Astrocyte (in vitro differentiated cells and primary cell): ENCODE measurements at places on chromosomes 5 and 9.

- no peak for DNase-seq
Observed at GRCh38 chr5:169583101-169583423, 511 bp upstream of the SPDL1 start.

DNA sequence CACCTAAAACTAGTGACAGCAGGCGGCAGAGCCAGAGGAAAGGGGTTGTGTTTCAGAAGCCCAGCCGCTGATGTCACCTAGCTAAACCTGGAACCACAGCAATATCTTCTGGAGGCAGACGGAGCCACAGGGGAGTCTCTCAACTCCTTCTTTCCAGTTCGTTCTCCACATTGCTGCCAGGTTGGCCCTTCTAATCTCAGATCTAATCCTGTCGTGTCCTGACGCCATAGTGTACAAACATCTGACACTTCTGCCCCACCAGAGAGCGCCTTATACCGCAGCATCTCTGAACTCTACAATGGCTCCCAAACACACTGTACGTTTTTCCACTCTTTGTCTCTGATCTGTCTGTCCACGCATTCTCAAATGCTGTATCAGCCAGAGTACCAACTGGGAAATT, 240.0 kb downstream of the SMARCA2 start:
- no peak for DNase-seq

GRCh38 chr5:75509956-75510355, 1.5 kb downstream of the CERT1 start:
- DNase-seq, result peak; percentile 43

DNA sequence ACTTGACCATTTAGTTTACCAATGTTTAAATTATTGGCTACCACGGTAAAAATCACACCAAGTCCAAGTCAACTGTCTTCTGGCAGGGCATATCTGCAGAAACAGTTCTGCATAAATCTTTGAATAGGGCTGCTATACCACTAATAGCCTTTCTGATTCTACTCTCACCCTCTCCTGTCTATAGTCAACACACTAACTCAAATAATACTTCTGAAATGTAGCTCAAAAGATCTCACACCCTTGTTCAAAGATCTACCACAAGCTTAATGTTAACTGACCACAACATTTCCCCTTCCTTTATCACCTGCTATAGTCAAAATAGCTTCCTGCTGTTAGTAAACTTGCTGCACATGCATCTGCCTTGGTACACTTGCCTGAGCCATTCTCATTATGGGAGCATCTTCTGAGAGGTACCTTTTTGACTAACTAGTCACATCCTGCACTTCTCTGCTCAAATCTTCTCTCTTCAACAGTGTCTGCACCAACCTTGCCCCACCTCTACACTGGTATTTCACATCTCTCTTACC, 319.4 kb downstream of the CDH10 start:
- DNase-seq, result no peak

DNA sequence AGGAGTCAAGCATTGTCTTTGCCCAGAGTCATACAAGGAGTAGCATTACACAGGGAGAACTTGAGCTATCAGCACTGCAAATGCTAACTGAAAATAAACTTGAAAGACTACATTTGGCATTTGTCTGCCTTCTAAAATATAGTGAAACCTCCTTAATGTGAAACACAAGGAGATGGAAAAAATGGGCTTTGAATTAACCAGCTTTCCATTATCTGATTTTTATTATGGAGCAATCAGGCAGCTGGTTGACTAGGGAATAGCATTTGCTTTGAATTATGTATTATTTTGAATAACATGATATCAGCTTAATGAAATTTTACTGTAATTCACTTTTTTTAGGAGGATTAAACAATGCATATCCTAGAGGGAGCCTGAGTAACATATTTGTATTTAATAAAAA, 130.8 kb downstream of the GDNF start:
- no peak for DNase-seq

- DNase-seq, result no peak
Observed at GRCh38 chr9:79858508-79858907, 286.7 kb downstream of the TLE4 start.

GRCh38 chr5:131316026-131316425, 52.2 kb downstream of the CDC42SE2 start:
- no peak for DNase-seq

DNA sequence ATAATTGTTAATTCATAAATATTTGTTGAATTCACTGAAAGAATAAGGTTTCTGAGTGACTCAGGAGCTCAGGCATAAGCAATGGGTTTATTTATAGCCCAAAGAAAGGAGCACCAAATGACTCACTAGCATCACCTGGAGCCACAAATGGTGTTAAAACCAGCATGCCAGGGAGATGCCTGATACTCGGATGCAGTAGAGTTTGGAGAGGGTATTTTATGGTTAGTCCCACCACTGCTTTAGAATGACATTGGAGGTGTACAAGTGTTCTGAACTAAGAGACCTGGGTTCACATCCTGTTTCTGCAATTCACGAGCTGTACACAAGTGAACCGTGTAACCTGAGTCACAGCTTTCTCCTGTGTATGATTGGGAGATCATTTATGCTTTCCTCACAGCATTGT, 25.2 kb downstream of the CCL28 start:
- DNase-seq, result no peak

DNA sequence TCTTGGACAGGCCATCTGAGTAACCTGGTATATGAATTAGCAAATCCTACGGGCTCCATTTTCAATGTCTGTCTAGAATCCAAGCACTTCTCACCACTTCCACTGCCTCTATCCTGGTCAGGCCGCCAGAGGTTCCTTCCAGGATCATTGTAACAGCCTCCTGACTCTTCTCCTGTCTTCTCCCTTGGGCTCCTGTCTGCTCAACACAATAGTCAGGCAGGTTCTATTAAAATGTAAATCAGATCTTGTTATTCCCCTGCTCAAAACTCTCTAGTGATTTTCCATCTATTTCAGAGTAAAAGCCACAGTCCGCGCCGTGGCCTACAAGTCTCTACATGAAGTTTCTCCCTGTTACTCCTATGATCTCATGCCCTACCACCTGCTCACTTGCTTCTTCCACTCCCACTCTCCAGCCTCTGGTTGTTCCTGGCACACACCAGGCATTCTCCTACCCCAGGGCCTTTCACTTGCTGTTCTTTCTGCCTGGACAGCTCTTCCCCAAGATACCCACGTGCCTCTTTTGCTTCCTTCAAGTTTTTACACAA, 21.7 kb downstream of the ZNF366 start:
- DNase-seq, result no peak

GRCh38 chr5:100794844-100795243, 108.2 kb downstream of the ST8SIA4 start:
- DNase-seq, result no peak

DNA sequence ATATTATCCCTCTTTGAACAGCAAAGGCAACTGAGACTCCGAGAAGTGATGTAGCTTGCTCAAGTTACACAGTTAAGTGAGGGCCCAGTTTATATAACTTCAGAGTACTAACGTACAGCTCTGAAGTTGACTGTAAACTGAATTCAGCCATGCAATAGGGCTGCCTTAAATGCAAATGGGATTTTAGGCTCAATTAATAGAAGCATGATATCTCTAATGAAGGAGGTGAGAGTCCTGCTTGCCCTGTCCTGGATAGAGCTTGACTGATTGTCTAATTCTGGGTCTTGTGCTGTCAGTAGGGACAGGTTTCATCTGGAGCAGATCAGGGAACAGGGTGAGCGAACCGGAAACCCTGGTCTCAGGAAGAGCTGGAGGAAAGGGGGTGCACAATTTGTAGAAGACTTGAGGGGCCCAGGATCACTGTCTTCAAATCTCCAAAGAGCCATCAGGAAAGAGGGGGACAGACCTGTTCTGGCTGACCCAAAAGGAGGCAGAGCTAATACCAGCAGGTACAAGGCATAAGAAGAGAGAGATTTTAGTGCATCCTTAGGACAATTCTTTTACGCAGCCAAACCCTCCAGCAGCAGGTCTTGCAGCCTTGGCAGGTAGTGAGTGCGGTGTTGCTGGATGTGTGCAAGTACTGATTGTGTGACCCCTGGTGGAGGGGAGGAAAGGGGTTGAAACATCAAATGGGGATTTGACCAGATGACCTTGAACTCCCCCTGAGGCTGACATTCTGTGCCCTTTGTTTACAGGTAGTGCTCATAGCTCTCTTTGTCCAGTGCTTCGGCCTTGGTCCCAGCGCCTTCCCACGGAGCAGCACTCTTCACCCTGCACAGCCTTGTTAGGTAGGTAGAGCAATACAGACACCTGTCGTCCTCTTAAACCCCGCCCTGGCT, 13.0 kb downstream of the GSN start:
- no peak for DNase-seq

GRCh38 chr5:53576674-53577073, 16.2 kb downstream of the NDUFS4 start:
- DNase-seq, result no peak

DNA sequence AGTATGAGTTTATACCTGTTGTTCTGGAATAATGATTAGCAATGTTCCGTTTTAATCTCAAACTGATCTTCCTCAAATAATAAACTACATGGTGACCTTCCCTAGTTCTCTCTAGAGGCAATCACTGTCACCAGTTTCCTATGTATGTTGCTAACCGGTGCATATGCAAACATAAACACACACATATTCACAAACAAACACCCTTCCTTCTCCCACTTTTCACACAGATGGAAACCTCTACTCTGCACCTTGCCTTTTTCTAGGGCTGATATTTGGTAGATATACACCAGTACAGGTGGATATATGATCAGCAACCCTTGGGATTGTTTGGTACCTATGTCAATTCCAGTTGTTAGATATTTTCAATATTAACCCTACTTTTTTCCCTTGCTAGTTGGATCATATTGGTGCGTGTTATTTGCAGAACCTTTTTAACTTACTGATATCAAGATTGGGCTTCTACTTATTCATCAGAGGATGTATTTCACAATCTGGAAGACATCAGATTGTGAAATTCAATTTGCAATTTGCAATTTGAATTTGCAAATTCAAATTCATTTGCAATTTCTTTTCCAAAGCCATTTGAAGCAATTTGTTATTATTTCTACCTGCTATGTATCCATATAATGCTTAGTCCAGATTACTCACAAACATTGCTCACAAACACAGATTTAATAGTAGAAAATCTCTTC, 12.6 kb downstream of the FYB1 start:
- no peak for DNase-seq

GRCh38 chr9:121607434-121608167, 43.8 kb upstream of the DAB2IP start:
- peak; percentile 46 for DNase-seq

- DNase-seq, result peak; percentile 59
Observed at GRCh38 chr9:17600962-17601593, 22.2 kb downstream of the SH3GL2 start.

- no peak for DNase-seq
Observed at GRCh38 chr5:38187532-38187931, 70.8 kb upstream of the EGFLAM start.

- DNase-seq, result peak; percentile 87
Observed at GRCh38 chr9:119009249-119009648, 360.0 kb downstream of the BRINP1 start.

- peak; percentile 85 for DNase-seq
Observed at GRCh38 chr5:61401726-61402125, 69.7 kb downstream of the ZSWIM6 start.

DNA sequence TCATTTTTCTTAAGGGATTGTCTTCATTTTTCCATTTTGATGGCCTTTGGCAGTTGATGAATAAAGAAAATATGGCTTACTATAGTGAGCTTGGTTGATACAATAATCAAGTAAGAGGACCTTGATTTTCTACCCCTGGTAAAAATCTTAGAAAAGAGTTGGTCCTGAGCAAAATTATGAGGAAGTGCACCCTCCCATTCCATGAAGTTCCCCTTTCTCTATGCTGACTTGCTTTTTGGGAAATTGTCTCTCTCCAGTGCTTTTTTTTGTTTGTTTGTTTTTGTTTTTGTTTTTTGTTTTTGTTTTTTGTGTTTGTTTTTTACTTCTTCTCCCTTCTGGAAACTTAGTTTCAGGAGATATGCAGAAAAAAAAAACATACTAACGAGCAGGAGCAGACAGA, 449.2 kb upstream of the ACTBL2 start:
- DNase-seq, result no peak

DNA sequence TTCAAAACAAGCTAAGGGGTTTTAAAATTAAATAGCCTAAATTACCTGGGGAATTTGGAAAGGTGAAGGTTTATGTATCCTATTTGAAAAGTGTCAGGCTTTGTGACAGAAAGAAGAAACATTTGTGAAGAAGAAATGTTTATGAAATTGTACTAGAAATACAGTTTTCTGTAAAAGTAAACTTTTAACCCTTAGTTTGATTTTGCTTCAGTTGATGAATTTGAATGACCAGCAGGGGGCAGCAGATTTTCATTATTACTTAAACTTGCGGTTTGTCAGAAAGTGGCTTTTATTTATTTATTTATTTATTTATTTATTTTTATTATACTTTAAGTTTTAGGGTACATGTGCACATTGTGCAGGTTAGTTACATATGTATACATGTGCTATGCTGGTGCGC, 58.1 kb downstream of the NNT start:
- DNase-seq, result no peak

- DNase-seq, result no peak
Observed at GRCh38 chr5:93724791-93725190, 16.6 kb downstream of the POU5F2 start.

- peak; percentile 78 for DNase-seq
Observed at GRCh38 chr5:149046196-149046829, 16.5 kb downstream of the SH3TC2 start.

- no peak for DNase-seq
Observed at GRCh38 chr9:95993337-95993736, 117.8 kb downstream of the ERCC6L2 start.

DNA sequence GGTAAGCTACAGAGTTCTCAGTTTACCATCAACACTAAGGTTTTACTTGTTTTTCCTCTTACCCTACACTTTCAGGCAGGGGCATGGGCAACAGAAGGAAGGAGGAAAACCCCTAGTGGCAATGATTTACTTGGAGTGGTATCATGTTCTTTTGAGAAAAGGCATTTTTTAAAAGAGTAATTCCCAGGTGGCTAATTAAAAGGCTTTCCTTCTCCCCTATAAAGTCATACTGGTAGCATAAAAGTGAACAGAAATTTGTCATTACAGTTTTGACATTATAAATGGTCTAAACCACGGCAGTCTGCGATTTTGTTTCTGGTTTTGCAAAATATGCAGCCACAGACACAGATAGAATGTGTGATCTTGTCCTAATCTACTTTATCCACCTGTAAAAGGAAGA, 30.9 kb upstream of the OR2K2 start:
- no peak for DNase-seq

DNA sequence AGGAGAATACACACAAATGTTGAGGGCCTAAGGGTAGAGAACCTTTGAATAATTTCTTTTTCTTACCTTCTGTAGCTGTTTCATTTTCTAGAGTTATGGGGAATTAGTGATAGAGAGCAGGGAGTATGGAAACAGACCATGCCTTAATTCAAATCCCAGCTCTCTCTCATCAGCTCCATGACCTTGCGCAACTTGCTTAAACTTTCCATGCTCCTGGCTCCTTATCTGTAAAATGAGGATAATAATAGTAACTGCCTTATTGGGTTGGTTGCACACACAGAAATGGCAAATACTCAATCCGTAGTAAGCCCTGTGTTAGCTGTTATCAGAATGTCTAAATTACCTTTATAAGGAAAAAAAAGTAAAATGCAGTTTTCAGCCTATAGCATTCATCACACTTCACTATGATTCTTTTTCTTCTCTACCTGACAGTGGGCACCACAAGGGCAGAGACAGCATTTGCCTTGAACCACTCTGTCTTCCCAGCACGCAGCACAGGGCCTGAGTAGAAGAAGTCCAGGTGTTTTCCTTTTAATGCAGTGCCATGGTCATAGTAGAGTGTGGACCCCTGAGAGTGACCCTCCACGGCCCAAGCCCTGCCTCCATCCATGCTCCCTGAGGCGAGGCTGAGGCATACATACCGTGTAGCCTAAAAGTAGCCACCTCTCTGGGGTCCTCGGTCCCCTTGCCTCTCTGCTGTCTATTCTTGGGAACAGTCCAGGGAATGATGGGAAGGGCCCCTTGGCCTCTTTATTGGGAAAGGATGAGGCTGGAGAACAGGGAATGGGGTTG, 17.4 kb downstream of the C5orf15 start:
- peak; percentile 40 for DNase-seq
